ENCODE measurements at places on chromosomes 2 and 18.

- no peak for DNase-seq
Measured at GRCh38 chr2:197919487-197919886, 115.1 kb downstream of the PLCL1 start.

DNA sequence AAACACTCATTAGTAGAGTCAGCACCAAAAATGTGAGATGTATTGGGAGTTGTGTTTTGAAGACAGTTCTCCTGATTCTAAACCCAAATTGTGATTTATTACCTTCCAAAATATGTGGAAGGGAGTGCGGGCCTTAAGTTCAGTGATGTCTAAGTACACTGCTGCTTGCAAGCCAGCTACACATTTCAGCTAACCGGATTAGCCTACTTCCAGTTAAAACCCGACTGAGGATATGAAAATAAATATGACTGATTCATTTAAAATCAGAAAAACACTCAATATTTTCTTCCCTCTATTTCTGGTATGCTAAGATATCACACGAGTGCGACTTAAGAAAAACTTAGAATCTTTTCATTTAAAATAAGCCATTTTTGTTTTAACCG is 907 bp downstream of the FHL2 start:
- no peak for DNase-seq

DNA sequence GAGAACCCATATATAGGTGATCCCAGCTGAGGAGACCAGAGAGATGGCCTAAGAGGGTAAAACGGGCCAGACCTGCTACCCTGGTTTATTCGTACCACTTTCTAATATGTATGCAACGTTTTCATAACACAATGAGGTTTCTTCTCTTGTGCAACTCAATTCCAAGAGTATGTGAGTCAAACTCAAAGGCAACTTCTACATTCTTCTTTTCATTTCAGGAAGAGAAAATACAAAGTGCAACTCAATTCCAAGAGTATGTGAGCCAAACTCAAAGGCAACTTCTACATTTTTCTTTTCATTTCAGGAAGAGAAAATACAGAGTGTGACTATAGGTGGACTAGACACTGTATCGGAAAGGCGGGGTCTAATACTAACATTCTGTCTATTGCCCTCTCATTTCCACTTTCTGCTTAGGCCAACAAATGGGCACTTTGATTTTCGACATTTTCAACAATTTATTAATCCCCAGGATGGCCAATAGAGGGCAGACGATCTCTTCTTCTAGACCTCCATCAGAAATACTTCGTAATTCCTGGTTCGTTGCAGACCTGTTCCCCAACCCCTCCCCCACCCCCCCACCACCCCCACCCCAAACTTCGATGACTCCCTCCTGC is 3.7 kb upstream of the CRIM1 start:
- no peak for DNase-seq

DNA sequence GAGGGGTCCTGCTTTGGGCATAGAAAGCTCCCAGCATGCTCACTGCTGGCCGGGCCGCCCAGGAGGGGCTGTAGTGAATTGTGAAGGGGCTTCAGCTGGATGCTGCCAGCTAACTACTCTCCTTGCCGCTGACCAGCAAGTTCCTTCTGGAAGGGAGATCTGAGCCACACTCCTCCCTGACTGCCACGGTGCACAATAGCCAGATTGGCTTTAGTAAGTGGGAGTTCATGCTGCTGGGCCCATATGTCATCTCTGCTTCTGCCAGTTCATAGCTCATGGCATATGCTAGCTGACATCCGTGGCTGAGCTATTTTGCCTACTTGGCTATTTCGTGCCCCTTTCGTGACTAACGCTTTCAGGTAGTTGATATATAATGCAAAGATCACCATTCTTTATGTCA is 51.6 kb upstream of the ROCK2 start:
- DNase-seq, result no peak

DNA sequence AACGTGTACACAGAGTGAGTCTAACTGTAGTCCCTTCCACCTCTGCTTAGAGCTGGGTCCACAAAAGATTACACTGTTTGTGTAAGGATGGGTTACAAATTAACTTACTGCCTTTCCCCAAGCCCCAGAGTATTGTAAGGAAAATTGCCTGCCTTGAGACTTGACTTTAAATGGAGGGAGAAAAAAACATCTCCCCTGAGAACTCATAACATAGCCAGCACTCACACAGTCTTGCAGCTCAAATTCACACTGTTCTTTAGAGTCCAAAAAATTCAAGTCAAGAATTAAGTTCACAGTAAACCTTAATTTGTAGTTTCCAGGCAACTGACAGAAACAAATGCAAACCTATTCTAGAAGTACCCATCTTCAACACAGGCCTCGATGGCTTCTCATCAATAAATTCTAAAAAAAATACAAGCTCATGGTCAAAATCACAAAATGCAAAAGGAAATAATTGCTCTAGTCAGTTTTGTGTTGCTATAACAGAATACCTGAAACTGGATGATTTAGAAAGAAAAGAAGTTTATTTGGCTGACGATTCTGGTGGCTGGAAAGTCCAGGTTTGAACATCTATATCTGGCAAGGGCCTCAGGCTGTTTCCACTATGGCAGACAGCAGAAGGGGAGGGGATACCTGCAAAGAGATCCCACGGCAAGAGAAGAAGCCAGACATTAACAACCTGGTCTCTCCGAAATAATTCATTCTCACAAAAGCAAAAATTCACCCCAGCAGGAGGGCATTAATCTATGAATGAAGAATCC is 34.6 kb upstream of the TMEM17 start:
- no peak for DNase-seq

DNA sequence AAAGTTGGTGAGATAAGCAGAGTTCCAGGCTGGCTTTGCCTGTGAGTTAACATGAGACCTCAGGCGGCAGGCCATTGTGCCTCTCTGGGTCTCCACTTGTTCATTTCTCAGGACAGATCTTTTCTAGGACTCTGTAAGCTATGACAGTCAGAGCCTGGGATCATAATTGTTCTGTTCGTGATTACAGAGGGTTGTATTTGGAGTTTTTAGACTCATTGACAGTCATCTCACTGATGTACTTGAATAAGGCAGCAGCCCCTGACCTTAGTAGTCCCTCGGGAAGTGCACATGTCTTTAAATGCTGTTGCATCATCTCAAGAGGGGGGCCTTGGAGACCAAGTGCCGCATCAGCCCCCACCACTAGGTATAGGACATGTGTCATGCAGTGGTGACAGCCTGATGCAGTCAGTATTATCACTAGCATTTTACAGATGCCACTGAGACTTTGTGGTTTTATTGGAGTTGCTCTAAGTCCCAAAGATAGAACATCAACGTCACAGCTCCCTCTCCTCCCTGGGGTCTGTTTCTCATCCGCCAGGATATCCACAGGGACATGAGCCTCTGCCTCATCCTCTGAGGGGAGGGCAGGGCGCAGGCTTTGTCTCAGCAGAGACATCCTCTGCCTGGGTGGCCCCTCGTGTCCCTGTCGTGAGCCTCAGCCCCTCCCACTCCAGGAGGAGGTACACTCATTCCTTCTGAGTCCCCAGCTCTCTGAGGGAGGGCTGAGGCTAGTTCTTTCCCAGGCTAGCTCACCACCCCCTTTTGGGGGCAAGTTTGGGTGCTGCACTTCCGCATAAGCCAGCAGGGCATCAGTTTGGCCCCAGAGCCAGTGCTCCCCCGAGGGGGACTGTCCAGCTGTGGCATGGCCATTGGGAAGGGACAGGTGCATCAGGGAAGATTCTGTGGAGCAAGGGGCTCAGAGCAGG is 14.1 kb downstream of the GLI2 start:
- no peak for DNase-seq

DNA sequence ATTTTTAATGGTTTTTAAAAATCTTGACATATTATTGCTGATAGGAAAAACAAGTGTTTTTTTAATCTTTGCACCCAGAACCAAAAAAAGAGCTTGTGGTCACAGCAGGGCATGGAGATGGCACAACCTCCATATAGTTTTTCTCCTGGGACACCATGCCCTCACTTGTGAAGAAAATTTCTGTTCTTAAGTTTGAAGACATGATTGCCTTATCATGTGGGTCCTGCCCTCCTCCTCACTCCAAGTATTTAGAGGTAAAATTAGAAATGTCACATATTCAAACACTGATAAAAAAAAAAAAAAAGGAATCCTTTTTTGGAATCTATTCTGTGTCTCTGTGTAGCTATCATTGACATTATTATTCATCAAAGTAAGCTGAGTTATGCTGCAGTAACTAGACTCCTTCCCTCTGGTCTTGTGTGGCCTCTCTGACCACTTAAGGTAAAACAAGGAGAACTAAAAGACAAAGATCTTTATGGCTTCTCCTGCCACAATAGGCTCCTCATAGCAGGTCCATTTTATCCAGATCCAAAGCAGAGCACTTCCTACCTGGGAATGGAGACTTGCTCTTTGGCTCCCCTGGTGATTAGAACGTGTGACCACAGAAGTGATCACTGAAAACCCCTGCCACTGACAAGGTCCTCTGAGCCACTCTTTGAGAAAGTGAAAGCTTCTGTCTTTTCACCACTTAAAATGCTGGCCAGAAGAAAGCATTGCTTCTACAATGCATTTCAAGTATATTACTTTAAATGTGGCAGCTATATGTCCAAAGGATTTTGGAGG is 19.8 kb downstream of the ADD2 start:
- DNase-seq, result no peak

GRCh38 chr2:11574176-11575046 is 40.6 kb downstream of the GREB1 start:
- DNase-seq, result no peak

- no peak for DNase-seq
Measured at GRCh38 chr2:241968417-241968816, 98.9 kb downstream of the RTP5 start.

GRCh38 chr2:187982668-187983067 is 309.0 kb upstream of the GULP1 start:
- no peak for DNase-seq

DNA sequence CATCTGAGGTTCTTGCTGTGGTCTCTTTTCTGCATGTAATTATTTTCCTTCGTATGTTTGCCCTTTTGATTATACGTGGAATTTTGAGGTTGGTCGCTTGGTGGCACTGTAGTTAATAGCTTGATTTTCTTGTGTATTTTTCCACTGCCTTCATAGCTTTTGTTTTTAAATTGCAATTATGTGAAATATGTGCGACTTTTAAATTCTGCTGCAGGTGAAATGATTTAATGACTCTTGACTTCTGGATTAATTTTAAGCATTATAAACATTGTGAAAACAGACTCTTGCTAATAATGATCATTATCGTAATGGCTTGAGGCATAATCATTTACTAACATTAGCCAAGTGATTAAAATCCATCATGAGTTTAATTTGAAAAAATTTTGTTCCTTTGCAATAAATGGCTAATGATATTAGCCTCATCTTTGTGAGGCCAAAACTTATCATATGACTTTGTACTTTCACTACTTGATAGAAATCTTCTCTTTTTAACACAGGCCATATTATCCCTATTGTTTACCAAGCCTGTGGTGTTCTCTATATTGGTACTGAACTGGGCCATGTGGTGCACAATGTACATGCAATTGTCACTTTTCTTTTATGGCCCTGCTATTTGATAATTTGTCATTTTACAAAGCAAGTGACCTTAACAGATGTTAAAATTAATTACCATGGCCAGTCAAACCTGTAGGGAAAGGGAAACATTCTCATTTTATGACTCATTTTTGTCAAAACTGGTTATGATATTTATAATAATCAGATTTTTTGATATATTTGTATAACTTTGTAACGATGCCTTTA is 62.8 kb upstream of the NEUROD1 start:
- no peak for DNase-seq

DNA sequence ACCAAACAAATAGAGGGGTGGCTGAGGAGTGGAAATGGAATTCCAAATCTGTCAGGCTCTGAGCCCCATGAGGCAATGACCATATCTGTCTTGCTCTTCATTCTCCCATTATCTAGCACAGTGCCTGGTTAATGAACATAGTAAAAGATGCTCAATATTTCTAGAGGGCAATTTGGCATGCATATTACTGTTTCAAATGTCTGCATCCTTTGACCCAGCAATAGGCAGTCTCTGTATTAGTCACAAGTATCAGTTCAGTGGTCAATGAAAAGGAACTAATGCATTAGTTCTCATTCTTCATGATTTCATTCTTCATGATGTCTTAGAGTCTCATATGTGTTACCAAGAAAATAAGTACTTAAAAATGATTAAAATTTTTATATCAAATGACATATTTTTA is 28.4 kb upstream of the MALL start:
- DNase-seq, result no peak

DNA sequence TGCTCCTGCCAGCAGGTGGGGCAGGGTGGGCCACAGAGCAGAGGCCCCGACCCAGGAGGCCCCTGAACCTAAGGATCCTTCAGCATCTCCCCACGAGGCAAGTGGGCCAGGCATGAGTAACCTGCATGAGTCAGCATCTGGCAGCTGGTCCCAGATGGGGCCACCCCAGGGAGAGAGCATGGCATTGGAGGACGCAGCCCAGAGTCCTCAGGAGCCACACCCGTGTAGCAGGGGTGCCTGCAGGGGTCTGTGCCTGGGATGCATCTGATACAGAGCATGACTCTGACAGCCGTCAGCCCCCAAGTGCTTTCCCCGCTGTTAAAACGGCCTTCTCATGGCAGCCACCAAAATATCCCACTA is 185.6 kb upstream of the SALL3 start:
- no peak for DNase-seq

- DNase-seq, result no peak
Measured at GRCh38 chr2:204453730-204454167, 91.5 kb upstream of the PARD3B start.

DNA sequence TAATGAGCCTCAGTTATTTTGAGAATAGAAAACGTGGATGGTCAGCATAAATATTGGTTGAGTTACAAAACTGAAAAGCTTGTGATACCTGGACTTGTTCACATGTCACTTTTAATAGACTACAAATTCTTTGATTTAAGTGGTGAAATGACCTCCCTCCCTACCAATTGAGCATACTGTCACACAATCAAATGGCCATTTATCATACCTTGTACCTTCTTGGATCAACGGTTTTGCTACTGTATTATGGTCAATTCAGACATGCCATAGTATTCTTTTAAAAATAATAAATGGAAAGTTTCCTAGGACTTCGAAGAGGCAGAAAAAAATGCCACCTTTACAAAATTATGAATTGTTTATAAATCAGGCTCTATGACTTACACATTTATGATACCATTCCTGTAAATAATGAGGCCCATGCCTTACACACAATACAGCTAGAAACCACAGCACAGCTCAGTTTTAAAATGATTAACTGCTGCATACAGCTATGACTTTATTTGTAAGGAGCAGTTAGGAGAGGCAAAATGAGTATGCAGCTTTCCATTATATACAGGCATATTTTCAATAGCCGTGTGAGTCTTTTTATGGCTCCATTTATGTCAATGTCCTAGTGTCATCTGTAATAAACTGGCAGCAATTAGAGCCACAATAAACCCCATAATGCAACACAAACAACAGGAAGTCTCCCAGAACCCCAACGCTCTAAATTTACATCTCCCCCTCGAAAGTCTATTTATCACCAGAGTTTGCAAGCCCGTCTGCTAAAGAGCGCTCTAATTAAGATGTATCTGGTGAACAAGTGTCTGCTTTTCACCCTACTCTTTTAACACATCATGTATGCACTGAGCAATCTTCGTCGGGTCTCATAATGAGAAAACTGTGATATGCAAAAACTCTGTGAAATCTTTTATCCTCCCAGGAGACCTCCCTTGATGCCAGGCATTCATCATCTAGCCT is 176.1 kb downstream of the ZNF521 start:
- DNase-seq, result no peak

GRCh38 chr2:151261977-151262291 is 271 bp upstream of the RBM43 start:
- no peak for DNase-seq

- no peak for DNase-seq
Measured at GRCh38 chr2:190847504-190848081, 33.0 kb upstream of the GLS start.
